ENCODE measurements at places on chromosomes 2 and 18.

GRCh38 chr2:45994060-45994459 lies 303.1 kb upstream of the EPAS1 start:
- DNase-seq: no peak

DNA sequence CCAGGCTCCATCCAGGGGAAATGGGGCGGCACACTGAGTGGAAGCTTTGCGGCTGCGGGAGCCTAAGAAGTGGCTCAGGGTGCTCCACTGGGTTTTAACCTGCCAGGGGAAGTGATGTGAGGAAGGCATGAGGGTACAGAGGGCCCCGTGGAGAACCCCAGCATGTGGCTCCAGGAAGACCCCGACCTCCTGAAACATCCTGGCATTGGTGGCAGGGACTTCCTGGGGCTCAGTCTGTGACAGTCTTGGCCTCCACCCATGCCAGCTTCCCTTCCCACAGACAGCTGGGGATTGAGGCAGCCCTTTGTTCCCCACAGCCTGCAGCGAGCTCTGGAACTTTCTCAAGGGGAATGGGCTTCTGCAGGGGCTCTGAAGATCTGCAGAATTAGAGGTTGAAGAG lies 146.6 kb downstream of the TNS1 start:
- DNase-seq: no peak

DNA sequence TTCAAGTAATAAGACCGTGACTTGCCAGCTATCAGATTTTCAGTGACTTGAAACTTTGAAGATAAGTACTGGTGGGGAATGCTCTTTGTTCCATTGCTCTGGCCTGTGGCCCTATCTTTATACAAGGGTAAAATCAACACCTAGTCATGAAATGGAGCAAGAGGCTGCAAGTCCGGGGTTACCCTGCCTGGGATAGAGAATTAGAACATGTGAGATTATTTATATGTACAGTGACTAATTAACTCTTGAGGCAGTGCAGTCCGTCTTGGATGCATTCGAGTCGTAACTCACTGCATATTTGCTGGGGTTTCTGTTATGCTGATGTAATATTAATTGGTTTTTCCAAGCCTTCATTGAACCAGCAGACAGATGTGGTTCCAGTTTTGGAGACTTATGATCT lies 105.8 kb upstream of the LYPD6 start:
- no peak for DNase-seq

DNA sequence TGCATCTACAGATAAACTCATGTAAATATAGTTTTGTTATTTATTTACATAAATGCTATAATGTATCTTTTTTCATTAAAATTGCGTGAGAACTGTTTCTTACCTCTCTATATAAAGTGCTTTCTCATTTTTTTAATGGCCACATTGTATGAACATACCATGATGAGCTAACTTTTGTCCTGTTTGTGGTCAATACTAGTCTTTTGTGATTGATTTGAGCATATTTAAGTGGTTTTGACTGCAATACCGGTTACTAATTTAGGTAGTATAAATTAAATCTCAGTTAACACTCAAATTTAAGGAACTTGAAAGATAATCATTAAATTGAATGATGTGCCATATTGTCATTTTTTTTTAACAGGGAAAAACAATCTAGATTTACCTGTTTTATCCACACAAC lies 108.2 kb downstream of the HAUS1 start:
- DNase-seq: no peak

DNA sequence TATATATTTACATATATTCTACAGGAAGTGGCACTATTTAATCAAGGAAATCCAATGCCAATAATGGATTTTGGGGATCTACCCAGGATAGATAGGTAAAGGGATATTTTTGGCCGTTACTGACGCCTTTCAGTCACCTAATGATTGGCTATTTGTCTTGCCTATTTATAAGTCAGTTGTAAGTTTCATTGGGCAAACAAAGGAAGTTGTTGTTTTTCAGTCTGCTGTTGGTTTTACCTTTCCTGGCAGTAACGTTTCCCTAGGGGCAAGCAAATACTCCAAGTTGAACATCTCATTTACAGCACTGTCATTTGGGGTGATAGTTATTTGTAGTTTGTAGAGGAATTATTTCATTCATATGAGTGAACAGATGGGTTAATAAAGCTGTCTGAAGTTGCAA lies 17.0 kb upstream of the LANCL1 start:
- DNase-seq: no peak

GRCh38 chr2:11996618-11997017 lies 250.2 kb downstream of the LPIN1 start:
- no peak for DNase-seq

DNA sequence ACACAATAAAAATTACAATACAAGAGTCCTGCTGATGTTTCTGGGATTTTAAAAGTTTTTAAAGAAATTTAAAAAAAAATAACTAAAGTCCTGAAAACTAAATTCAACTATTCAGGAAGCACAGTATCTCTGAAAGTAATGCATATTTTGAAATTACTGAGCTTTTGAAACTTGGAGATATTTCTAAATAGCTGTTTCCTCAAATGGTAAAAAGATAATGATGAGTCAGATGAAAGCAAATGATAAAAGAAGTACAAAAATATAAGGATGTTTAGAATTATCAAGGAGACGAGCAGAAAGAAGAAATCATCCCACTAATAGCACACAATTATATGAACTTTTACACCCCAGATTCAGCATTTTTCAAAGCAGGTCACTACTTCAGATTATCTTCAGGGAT lies 90.2 kb upstream of the SLC25A52 start:
- no peak for DNase-seq

DNA sequence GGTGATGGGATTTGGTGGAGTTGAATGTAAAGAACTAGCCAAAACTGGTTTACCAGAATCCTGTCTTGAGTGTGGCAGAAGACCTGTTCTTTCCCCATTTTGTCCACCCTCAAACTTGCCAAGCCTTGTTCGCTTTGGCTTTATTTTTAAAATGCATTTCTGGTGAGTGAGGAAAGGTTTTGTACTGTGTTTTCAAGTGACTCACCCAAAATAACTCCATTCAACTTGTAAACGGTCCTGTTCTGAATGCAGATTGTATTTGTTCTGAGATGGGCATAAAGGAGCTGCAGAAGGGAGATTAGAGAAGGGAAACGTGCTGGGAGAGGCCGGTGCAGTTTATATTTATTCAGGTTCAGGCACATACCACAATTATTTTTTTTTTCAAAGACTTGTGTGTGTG lies 5.3 kb upstream of the ITPRID2 start:
- no peak for DNase-seq

DNA sequence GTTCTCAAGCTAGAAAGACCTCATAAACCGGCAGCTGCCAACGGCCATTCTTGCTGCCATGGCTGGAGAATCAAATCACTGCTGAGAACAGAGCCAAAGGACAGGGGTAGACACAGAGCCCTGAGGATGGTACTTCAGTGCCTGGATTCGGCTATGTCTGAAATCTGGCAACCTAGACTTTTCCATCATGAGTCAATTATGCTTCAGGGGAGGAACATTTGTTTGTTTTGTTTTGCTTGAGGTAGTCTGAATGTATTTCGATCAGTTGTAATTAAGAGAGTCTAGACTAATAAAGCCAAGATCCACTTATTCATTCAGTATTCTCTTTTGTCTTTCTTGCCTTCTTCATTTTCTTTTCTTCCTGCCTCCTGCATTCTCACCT lies 122.8 kb upstream of the SH3BP4 start:
- DNase-seq: no peak

DNA sequence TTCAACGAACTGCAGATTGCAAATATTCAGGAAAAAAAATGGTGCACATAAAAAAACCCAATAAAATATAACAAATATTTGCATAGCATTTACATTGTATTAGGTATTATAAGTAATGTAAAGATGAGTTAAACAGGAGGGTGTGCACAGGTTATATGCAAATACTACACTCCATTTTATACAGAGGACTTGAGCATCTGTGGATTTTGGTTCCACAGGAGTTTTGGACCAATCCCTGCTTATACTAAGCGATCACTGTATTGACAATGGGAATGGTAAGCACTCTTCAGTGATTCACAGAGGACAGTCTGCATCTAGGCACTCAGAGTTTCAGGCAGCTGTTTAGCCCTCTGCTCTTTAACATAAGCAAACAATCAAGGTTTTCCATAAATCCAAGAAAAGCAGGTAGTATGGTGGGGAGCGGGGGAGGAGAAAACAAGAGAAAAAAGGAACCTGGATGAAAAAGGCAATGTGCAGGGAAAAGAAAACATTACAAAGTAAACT lies 206.0 kb upstream of the PARD3B start:
- DNase-seq: no peak

- no peak for DNase-seq
Measured at GRCh38 chr2:104433657-104434056, 420.3 kb upstream of the POU3F3 start.

DNA sequence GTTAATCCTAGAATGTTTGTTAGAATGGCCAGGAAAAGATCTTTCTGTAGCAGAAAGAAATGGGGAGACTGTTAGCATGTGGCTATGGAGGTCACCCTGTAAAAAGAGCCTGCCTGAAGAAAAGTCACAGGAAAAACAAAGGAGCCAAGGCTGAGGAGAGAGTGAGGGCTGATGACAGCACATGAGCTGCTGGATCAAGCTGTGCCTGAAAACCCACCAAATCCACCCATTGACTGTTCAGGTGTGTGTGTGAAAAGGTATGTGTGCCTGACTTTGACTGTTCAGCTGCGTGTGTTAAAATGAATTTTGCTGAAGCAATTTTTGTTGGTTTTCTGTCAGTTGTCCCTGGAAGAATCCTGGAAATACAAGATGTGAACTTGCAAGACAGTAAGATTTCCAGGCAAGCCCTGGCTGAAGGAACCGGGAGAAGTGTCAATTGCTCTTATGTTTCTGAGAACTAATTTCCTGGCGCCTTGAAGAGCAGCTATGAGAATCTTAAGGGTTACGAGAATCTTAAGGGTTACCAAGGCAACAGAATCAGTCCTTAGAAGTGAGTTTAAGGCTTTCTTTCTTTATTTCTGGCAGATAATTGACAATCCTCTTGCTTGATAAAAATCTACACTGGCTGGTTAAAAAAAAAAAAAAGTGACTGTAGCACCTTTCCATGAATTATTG lies 73.0 kb upstream of the LGALSL start:
- no peak for DNase-seq

DNA sequence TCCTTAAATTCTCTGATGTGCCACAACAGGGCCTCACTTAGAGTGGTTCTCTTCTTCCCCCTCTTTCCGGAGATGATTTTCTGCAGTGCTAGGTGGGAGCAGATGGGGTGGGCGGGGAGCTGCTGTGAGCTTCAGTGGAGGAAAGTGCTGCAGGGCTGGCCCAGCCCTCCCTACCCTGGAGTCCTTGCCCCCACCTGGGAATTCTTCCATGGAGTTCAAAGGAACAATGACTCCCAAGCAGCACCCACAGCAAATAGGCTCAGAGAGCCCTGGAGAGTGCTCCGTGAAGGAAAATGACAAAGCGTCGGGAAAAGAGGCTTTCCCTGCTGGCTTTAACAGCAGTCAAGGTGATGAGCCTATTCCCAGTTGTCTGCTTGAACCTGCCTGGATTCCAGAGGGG lies 28.8 kb downstream of the LOXHD1 start:
- no peak for DNase-seq

DNA sequence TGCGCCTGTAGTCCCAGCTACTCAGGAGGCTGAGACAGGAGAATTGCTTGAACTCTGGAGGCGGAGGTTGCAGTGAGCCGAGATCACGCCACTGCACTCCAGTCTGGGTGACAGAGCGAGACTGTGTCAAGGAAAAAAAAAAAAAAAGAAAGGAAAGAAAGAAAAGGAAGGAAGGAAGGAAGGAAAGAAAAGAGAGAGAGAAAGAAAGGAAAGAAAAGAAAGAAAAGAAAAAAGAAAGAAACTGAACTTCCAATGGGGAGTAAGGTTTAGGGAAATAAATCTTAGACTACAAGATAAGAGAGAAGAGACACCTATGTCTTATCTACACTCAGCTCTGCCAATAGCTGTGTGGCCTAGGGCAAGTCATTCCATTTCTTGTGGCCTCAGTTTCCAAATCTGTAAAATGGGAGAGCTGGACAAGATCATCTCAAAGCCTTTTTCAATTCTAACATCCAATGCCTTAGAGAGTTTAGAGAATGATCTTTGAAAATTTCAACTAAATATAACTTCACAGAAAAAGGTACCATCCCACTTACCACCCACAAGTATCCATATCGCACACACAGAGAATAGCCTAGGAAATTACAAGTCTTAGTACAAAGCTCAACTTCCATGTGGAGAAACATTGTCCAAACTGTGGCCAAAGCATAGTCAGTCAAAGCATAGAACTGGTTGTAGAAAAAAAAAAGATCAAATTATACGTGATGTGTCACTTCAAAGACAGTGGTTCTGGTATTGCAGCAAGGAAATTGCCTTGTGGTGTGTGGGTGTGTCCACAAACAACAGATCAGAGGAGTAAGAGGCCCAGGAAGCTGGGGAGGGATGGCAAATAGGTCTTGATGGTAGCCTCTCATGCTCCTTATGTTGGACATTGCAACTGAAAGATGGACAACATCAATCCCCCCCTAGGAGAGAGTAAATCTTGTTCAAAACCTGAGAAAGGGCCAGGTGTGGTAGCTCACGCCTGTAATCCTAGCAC lies 42.4 kb downstream of the SLC14A2 start:
- DNase-seq: no peak

DNA sequence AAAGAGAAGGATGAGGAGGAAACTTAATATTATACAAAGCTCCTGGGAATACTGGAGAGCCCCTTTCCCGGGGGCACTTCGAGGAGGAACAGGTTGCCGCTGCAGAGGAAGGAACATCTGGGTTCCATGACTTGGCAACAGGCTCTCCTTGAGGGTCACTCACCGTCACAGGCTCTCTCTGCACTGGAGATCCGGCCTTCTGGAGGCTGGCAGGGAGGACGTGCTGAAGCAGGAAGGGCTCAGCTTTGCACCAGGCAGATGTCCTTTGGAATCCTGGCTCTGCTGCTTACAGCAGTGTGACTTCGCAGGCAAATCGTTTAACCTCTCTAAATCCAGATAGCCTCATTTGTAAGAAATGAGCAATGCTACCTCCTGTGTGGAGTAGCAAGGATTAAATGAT lies 2.9 kb upstream of the DPYSL5 start:
- DNase-seq: no peak

DNA sequence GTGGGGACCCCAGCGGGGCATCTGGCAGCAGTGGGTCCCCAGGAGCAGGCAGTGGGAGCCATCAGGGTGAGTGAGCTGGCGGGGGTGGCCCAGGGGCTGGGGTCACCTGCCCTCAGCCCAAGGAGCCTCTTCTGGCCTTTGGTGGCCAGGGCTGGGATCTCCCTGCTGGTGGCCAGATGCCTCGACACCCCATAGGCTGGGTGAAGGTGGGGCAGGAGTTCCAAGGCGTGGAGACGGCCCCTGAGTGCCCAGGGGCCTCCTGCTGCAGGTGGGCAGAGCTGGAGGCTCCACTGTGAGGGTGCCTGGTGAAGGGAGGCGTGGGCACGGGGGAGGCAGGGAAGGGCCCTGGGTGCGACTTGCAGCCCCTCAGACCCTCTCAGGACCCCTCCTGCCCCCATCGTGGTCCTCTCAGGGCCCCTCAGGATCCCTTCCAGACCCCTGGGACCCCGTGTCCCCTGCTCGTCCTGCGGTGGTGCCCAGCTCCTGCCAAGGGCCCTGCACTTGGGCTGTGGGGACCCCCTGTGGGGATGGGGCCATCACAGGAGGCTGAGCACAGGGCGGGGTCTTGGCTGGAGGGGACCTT lies 5.0 kb upstream of the GPR35 start:
- DNase-seq: no peak
